ENCODE measurements at places on chromosomes 5 and 9.

GRCh38 chr5:80277191-80277590, 21.3 kb upstream of the SERINC5 start:
- no peak for DNase-seq

DNA sequence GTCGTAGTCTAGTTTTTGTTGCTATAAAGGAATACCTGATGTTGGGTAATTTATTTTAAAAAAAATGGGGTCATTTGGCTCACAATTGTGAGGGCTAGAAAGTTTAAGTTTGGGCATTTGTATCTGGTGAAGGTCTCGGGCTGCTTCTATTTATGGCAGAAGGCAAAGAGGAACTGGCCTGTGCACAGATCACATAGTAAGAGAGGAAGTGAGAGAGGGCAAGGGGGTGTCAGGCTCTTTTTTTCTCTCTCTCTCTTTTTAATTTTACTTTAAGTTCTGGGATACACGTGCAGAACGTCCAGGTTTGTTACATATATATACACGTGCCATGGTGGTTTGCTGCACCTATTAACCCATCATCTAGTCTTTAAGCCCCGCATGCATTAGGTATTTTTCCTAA, 453.3 kb downstream of the DIRAS2 start:
- no peak for DNase-seq

DNA sequence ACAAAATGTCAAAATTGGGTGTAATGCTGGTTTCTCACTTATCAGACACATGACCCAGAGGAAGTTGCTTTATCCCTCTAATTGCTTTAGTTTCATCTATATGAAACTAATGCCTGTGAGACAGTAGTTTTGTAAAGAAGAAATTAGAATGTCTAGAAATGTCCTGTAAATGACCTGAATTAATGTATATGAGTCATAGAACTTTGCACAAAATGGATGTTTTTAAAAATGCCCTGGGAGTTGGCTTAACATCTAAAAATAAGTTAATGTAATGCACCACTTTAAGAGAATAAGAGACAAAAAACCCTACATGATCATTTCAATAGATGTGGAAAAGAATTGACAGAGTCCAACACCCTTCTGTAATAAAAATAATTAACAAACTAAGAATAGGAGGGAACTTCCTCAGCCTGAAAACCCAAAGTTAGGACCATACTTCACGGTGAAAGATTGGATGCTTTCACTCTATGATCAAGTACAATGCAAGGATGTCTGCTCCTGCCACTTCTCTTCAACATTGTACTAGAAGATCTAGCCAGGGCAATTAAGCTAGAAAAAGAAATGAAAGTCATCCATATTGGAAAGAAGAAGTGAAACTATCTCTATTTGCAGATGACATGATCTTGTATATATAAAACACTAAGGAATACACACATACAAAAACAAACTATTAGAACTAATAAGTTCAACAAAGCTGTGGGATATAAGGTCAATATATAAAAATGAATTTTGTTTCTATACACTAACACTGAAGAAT, 117.9 kb downstream of the MELK start:
- no peak for DNase-seq

GRCh38 chr5:126014676-126015075, 408.5 kb upstream of the GRAMD2B start:
- no peak for DNase-seq

- no peak for DNase-seq
Observed at GRCh38 chr5:140576776-140577201, 12.2 kb downstream of the SLC35A4 start.

GRCh38 chr9:77945798-77946197, 85.8 kb downstream of the GNAQ start:
- no peak for DNase-seq

DNA sequence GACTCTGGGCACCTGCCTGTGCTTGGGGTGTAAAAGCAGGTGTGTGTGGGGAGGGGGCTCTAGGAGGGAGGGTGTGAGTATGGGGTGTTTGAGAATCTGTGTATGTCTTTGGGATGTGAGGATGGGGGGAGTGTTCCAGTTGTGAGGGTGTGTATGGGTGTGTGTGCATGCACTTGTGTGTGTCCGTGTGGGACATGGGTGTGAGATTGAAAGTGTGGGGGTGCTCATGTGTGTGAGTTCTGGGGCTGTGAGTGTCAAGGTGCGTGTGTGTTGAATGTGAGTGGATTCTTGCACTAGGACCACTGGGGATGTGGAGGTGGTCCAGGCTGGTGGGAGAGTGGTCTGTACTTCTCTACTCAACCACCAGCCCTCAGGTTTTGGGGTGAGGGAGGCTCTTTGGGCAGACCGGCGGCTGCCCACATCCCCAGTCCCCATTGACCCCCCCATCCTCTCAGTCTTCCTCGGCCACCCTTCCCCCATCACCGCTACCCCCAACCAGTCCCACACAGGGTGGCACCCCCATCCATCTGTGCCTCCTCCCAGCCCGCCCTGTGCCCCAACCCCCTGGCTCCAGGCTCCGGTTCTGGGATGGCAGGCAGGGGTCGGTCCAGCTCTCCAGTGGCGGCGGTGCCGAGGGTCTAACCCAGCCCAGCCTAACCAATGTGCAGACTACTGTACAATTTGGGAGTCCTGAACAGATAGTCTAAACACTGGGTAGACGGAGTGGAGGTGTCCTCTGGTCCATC, 31.5 kb downstream of the GOLGA2 start:
- no peak for DNase-seq

DNA sequence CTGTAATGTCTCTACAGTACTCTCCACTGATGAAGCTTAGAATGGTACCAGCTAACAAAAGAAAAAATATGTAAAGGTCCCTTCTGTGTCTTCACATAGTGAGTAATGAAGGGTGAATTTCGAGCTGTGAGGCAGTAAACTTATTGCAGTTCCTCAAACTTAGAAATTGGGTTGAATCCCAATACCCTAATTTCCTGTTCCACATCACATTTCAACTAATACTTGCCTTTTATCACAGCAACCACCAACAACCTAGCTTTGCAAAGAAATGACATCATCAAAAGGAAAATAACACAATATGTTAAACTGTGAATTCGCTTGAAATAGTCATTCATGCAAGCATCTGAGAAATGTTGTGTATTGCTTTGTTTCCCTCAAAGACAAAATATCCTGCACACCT, 9.4 kb upstream of the TNFAIP8 start:
- no peak for DNase-seq

DNA sequence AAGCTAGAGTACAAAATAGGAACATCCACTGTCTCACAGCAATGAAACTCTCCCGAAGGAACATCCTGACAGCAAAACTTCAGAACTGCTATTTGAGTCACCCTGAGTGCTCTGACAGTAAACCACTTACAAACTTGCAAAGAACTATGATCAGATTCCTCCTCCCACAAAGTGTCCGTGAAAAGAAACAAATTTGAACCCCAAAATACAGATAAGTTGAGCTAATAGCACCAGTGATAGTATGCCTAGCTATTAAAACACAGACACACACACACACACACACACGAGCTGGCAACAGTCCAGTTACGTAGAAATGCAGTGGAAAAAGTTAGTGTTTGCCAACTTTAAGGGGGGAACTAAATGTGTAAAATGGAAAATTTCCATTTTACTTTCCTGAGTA, 3.1 kb upstream of the GLIS3 start:
- DNase-seq: no peak

- DNase-seq: no peak
Observed at GRCh38 chr9:125950880-125951471, 203.8 kb downstream of the PBX3 start.

DNA sequence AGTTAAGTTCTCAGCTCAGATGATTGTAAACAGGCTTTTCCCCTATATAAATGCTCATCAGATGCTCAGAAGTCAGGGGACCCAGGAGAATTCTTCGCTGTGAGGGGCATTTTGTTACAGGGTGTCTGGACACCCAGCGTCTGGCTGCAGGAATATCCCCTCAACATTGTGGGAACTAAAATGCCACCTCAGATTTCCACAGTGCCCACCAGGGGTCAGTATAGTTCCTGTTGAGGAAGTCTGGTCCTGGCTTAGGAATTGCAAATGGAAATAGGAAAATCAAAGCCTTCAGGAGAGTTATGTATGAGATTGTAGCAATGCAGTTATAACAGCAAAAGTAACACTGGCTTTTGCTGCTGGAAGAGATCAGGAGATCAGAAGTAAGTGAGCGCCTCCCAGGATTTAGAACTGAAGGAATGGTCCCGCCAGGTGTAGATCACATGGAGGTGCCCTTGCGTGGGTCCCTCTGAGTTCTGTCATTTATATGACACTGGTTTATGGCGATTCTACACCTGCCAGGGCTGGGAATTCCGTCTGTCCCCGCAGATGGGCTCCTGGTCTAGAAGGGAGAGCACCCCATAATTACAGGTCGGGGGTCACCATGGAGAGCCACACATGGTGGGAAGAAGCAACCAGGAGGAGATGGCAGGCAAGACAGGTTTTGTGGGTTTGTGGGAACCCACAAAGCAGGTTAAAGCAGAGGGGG, 47.1 kb upstream of the CTSL start:
- peak; percentile 11 for DNase-seq

- DNase-seq: no peak
Observed at GRCh38 chr9:92762196-92762595, 2.4 kb downstream of the BICD2 start.

GRCh38 chr9:82891321-82891720, 171.6 kb downstream of the RASEF start:
- DNase-seq: no peak

GRCh38 chr5:124832510-124832909, 86.1 kb upstream of the ZNF608 start:
- DNase-seq: no peak

GRCh38 chr5:101160002-101160401, 256.9 kb upstream of the ST8SIA4 start:
- no peak for DNase-seq

- no peak for DNase-seq
Observed at GRCh38 chr5:74464512-74465209, 175.9 kb downstream of the ENC1 start.

GRCh38 chr5:112025757-112026156, 268.8 kb upstream of the NREP start:
- no peak for DNase-seq

DNA sequence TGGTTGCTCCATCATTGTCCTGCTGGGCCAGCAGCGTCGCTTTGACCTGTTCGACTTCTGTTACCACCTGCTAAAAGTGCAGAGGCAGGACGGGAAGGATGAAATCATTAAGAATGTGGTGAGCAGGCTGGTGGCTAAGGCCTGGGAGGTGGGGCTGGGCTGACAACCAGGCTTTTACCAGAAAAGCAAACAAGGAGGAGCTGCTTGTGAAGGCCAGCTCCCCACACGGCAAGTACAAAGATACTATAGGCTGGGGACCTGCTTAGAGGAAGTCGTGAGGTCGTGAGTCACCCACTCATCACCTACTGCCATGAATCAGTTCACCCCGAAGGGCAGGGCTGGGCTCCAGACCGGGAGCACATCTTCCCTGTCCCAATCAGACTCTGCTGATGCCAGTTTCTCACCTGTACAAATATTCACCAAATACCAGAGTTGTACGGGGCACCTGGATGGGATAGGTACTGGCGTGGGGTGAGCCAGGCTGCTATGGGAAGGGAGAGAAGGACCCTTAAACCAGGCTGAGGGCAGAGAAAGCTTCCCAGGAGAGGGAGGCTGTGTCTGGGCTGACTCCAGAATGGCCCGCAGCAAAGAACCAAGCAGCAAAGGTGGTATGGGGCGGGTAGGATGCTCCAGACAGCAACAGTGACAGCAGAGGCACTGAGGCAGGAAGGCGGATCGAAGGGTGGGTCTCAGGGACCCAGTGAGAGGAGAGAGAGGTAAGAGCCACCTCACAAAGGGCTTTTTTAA, 69.3 kb upstream of the NIPAL4 start:
- DNase-seq: peak; percentile 7

DNA sequence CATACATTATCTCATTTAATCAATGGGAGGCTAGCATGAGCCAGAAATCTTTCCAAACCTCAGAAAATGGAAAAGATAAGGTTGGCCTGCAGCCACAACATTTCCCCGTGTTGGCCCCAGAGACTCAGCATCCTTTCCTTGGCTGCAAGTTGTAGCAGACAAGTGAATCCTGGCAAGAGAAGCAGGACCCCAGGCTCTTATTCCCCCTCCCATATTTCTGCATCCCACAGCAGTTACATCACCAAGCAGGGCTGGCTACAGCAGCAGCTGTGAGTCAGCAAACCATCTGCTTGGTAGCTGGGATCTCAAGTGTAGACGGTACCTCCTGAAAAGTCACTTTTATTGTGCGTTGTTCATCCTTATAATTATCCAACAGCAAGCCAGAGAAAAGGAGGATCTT, 212.4 kb downstream of the GNA14 start:
- DNase-seq: no peak

GRCh38 chr5:154984946-154985516, 28.5 kb upstream of the KIF4B start:
- DNase-seq: no peak

DNA sequence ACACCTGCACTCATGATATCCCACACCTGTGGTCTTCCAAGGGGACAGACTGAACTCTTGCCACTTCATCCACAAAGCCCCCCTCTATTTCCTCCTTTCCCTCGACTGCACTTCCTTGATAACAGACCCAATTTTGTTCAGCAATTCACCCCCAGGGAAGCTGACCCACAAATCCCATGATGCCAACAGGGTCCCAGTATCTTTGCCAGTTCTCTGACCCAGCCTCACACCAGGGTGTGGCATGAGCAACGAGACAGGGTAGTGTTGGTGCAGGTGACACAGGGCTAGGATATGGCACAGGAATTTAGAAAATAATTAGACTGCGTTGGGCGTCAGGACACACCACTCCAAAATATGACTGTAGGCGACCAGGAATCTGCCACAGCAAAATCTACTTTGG, 30.2 kb upstream of the KCNIP1 start:
- no peak for DNase-seq

DNA sequence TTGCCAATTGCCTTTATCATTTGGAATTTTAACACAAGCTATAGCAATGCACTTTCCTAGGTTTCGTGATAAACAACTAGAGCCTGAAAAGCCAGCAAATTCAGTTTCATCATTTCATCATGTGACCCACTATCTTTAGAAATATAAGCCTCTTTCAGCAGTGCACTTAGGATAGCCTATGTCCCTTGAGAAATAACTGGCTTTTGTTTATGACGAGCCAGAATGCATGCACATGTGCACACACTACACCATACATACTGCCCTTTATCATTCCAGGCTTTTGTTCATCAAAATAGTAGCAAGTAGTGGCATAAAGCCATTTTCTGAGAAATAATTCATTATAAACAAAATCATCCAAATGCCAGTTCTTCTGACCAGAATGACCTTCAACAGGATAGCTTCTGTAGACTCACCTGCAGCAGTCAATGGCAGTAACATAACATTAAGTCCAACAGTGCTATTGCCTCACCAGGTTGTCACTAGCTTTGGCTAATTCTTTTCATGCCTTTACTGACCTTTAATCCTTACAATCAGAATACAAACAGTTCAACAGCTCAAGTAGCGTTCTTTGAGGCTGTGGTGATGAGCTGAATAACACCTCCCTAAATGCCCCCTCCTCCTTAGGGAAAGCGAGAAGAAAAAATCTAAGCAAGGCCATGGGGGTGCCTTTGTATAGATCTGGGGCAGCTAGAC, 132.3 kb upstream of the SMARCA2 start:
- DNase-seq: no peak

- DNase-seq: no peak
Observed at GRCh38 chr5:94316916-94317838, 301.2 kb downstream of the KIAA0825 start.

Measured in activated CD8-positive, alpha-beta memory T cell treated with anti-CD3 and anti-CD28 coated beads for 1 hour (primary cell).